ENCODE measurements at places on chromosomes 7 and 10. TPM values are rescaled to one million over a fixed set of nuclear protein-coding genes. Genes with fewer than 3 reads are reported as not detected.

Gene SUN3
- total RNA-seq: 4.5 TPM

Gene GOLGA7B
- total RNA-seq: 0.23 TPM

Gene FGFR2
- total RNA-seq: 78.5 TPM

DNA sequence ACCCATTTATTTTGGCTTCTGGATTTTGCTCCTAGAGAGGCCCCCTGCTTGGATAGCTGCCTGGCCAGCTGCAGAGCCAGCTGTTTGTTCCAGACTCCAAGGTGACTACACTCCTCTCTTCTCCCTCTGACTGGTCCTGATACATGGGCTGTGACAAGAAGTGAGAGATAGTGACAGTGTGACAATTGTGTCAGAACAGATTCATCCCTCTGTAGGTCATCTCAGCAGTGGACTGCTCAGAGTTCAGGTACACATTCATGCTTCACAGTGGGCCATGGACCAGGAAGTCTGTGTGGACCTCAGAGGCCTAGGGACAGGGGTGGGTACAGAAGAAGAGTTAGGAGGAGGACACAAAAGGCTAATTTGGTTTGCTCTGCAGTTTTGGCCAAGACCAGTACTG lies 188.2 kb upstream of the MKLN1 start:
- no peak for DNase-seq

GRCh38 chr7:150613880-150614279 lies 18.3 kb downstream of the GIMAP6 start:
- no peak for DNase-seq

DNA sequence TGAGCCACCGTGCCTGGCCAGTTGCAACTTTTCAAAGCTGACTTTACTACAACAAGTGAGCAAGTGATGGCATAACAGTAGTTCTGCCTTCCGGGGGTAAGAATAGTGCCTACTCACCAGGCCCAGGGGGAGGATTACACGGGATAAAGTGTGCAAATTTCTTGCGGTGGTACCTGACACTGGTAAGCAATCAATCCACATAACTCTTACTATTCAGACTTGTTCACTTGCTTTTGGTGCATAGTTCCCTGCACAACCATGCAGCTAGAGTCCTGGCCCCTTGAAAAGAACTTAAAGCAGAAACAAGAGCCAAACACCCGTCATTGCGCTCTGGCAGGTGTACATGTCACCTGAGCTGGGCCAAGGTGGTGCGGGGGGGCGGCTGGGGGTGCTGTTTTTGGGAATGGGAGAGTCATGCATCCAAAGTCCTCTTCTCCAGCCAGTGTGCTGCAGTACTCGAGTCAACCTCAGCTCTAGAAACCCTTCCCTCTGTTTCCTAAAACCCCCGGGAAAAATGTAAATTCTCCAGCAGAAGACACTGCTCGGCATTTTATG lies 5.4 kb upstream of the COBL start:
- no peak for DNase-seq

DNA sequence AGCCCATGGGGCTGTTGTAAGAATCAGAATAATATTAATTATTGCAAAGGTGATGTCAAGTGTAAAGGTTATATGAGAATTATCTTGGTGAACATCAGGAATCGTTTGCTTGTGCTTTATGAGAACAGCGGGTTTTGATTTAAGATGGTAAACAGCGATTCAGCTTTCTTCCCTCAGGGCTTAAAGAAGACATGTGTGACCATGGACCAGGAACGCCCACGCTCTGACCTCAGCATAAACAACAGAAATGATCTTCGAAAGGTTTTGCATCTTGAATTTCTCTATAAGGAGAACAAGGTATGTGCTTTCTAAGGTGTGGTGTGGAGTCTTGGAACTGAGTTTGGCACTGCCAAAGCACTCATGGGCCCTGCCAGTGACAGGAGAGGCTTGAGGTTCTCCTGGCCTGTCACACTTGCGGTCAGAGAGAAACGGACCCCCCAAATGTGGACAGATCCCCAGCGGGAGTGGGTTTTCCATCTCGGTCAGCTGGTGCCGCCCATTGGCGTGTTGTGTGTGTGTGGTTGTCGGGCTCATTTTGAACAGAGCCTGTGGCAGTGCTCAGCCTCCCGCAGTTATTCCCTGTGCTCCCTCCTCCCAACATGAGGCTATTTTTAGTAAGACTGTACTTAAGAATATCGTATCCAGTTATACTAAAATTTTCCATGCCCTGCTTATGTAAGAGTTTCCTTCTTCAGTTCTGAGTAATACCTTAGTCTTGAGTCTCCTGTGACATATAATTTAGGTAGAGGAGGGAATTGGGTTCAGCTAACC lies 7.2 kb downstream of the MINDY4 start:
- DNase-seq: peak; percentile 36

All from prostate gland (tissue), 2 donors.